Posterior vena cava (tissue), 2 donors: ENCODE measurements at places on chromosomes 2 and 18. TPM values are rescaled to one million over a fixed set of nuclear protein-coding genes. Genes with fewer than 3 reads are reported as not detected.

DNA sequence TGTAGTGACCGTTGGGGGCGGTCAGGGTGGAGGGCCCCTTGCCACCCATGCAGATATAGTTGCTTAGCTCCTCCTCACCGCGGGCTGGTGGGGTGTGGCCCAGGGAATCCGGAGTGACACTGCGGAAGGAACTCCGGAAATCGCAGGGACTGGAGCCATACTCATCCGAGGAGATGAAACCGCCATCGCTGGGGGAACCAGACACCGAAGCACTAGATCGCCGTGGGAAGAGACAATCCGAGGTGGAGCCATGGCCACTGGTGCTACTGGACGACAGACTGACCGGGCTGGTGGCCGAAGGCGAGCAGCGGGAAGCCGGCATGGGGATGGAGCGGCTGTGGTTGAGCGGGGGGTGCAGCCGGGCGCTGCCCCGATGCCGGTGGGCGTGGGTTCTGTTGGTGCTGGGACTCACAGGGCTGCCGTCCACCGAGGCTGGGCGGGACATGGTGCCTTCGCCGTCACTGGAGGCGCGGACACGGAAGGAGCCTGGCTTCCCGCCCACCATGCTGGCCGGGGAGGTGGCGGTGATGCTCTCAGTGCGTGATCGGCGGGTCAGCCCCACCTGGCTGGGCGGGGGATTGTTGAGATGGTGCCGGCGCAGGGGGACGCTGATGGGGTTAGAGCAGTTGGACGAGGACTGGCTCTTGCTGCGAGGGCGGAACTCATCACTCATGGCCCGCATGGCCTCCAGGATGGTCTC lies 2.2 kb downstream of the IRS1 start:
- no peak for DNase-seq

- DNase-seq, result no peak
Measured at GRCh38 chr2:143708682-143709081, 579.5 kb downstream of the ARHGAP15 start.

GRCh38 chr18:58862356-58862755 lies 2.3 kb upstream of the ZNF532 start:
- no peak for DNase-seq

DNA sequence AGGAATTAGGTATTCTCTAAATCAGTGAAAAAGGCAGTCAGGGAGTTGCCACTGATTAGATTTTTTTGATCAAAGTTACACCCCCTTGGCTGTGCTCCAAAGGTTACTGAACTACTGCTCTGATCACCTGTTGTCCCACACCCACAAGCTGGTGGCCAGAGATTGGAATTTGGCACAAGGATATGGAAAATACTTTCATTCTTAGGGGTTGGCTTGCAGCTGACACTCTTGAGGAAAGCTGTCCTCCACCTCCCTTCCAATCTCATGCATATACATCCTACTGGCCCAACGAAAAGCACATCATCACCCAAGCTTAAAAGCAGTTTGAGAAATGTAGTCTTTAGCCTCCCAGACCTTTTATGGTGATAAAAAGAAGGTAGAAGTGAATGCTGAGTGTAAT lies 329.5 kb upstream of the CHAC2 start:
- DNase-seq, result no peak

DNA sequence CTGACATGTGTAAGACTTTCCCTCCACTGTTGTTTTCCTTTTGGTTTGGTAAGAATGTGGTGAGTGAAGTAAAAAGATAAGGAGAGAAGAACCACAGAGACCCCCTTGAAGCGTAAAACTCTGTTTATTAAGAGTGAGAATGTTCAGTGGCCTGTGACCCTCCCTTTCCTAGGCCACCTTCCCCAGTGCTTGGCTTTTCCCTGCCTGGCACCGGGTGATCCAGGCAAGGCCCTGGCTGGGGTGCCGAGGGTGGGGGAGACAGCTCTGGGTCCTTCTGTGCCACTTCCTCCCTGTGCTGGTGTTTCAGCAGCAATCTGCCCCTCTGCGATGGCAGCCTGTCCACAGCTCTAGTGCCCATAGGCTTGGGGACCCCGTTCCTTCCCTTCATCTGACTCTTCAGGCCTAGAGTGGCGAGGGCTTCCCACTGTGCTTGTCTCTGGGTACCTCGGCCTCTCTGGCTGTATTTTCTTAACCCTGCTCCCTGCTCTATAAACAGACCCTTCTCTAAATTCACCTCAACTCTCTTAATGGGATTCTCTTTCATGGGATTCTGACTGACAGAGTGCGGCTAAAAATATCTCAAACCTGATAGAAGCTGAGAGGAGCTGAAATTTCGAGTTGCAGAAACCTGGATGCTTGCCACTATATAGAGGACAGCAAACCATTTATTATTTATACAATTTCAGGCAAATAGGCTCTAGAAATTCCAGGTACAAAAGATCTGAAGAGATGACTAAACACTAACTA lies 461.0 kb downstream of the DLGAP1 start:
- no peak for DNase-seq

DNA sequence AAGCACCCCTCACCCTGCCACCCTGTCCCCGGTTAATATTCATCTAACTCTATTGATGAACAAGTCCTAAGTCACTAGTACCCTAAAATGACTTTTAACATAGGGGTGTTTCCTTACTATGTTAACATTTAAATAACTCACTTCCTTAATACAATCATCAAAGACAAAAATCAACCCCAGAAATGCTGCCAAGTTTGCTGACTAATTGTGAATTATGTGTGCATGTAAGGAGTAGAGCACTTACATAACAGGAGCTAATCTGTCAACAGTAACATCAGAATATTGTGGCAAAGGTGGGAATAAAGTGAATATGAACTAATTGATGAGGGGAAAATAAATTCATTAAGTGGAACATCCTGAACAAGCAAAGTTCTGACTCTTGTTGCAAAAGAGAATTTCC lies 81.4 kb upstream of the ERBB4 start:
- DNase-seq, result no peak

DNA sequence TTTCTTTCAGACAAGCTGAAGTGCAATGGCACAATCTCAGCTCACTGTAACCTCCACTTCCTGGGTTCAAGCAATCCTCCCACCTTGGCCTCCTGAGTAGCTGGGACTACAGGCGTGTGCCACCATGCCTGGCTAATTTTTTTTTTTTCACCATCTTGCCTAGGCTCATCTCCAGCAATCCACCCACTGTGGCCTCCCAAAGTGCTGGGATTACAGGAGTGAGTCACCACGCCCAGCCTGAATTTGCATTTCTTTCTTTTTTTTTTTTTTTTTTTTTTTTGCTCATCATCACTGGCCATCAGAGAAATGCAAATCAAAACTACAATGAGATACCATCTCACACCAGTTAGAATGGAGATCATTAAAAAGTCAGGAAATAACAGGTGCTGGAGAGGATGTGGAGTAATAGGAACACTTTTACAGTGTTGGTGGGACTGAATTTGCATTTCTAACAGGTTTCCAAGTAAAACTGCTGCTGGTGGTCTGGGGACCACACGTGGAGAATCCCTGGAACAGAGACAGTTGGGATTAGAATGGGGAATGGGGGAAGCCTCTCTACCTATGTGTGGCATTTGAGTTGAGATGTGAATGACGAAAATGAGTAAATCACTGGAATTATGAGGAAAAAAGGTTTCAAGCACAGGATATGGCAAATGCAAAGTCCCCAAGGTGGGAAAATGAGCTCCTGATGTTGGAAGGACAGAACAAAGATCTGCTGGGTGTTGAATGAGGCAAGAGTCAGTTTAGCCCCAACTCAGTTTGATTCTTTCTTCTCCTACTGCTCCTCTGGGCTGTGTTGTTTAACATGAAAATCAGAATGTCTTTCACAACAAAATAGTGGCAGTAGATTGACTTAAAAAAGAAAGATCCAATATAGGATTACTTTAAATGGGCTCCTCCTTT lies 88.8 kb upstream of the MAP4K4 start:
- no peak for DNase-seq

The ELMOD3 gene
- total RNA-seq, result 11.2 TPM

The PAIP2B gene
- total RNA-seq, result 2.8 TPM
